ENCODE measurements at places on chromosomes 13 and 19. TPM values are rescaled to one million over a fixed set of nuclear protein-coding genes. Genes with fewer than 3 reads are reported as not detected.
A peak's percentile ranks its signal among the peaks of the same experiment; 100 is the strongest.

PCDH17 gene
- not detected for total RNA-seq

RNF17 gene
- not detected for total RNA-seq

TSSK6 gene
- 3.6 TPM for total RNA-seq

COX6B2 gene
- total RNA-seq, result not detected

COL4A2 gene
- 0.63 TPM for total RNA-seq

NLRP5 gene
- total RNA-seq, result not detected

CD37 gene
- 116 TPM for total RNA-seq

CEACAM7 gene
- not detected for total RNA-seq

ACTMAP gene
- total RNA-seq, result 11.4 TPM

ZNF578 gene
- 0.23 TPM for total RNA-seq

NANOS3 gene
- not detected for total RNA-seq

ZIC5 gene
- not detected for total RNA-seq

DZIP1 gene
- total RNA-seq, result 0.23 TPM

OR2Z1 gene
- total RNA-seq, result not detected

DNA sequence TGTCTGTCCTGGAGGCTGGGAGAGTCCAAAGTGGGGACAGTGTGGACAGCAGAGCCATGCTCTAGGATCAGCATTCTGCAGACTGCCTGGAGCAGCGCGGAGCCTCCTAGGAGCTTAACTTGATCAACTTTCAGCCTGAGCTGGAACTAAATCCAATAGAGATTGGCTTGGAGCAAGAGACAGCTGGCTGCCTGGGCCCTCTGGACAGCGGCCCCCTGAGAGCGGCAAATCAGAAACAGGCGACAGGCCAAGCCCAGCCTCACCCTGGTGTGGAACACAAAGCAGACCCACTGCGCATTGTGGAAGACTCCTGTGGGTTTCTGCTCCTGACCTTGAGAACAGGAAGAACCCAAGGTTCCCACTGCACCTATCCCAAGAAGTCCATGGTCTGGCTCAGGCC, 462.2 kb downstream of the TSHZ3 start:
- DNase-seq, result no peak

- DNase-seq, result no peak
Observed at GRCh38 chr13:65946387-65946786, 1283.7 kb downstream of the PCDH9 start.

- peak; percentile 54 for DNase-seq
Observed at GRCh38 chr19:3692141-3693024, 7.9 kb downstream of the PIP5K1C start.

- DNase-seq, result peak; percentile 51
Observed at GRCh38 chr19:7928741-7929701, 3.1 kb upstream of the CTXN1 start.

- no peak for DNase-seq
Observed at GRCh38 chr19:12773571-12773970, 1.8 kb downstream of the HOOK2 start.

DNA sequence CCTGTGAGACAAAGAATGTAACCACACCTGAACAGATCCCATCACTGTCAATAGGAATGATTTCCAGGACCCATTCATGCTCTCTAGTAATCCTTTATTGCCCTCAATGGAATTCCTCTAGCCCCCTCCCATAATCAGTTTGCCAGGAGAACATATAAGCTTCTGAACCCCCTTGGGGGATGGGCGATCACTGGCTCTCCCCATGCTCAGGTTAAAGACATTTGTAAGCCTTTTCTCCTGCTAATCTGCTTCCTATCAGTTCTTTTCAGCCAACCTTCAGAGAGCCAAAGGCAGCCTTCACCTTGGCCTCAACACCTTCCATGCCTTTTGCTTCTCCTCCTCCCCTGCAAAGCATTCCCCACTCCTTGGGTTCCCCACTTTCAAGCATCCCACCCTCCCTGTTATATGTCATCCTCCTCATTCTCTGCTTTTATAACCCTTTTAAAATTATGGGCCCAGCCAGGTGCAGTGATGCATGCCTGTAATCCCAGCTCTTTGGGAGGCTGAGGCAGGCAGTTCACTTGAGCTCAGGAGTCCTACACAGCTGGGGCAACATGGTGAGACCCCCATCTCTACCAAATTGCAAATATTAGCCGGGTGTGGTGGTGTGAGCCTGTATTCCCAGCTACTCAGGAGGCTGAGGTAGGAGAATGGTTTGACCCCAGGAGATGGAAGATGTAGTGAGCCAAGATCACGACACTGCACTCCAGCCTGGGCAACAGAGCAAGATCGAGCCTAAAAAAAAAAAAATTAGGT, 12.4 kb downstream of the DPRX start:
- DNase-seq, result no peak

GRCh38 chr13:24985896-24986295, 110.0 kb upstream of the PABPC3 start:
- DNase-seq, result no peak

DNA sequence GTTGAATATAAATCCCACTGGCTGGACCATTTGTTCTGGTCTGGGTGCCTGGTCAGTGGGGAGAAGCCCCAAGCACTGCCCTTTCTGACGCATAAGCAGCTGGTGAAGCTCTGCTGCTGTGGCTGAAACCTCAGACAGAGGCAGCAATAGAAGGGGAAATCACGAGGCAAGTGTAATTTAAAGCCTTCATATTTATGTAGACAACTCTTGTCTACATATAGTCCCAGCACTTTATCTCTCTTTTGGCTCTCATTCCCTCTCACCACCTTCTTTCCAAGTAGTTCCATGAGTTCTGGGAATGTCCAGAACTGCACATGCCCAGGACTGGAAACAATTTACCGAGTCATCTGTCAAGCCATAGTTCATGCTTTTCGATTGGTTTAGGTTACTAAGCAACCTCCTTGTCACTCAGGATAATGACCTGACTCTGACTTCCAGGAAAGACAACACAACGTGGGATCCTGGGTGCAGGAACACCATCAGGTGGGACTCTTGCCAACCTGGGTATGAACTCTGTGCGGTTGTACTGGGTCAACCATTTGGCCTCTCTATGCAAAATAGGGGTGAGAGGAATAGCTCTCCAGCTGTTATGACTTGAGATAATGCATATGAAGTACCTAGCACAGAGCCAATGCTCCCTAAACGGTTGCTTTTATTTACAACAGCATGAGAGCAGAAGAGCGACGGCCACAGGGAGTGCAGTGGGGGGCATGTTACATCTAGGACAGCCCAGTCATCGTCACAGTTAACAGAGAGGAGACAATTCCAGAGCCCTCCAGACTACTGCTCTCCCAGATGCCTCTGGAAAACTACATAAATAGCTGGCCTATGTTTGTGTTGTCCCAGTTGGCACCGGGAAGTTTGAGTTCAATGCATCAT, 321.9 kb downstream of the FOXO1 start:
- no peak for DNase-seq

GRCh38 chr13:105906746-105907145, 628.7 kb downstream of the EFNB2 start:
- no peak for DNase-seq

DNA sequence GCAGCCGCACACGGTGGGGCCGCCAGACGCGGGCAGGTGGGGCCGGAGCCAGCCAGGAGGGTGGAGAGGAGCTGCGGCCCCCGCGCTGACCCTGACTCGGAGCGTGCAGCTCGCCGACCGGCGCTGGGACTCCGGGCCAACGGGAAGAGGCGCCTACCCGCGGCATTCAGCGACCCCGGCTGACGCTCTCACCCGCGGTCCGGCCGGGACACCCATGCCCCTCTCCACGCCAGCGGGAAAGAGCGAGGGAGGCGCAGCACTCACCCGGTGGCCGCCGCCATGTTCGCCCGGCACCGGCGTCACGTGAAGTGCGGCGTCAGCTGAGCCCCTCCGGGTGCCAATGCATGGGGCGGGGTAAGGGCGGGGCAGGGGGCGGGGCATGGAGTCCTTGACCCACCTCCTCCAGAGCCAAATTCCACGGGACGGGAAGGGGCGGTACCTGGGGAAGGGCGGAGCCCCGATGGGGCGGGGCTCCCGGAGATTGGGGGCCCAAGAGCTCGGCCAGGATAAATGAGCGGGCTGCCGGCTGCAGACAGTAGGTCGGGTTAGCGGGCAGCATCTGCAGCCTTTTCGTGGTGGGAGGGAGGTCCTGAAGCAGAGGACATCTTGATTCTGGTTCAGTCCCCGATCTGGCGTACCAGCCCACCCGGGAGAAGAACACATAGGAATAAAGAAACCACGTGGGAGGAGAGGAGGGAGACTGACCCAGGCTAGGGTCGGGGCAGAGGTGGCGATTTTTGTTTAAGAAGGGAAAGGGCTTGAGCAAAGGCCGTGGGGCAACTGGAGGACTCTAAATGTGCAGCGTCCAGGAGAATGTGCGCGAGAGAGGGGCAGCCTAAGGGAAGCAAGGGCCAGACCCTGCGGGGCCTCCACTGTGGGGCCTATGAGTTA, at the start of gene PEPD:
Gene PEPD (minus strand): TSS at position 312 of the 891 bp plus-strand sequence. CDS start 31 bp downstream, at position 281.
- peak; percentile 84 for DNase-seq

- no peak for DNase-seq
Observed at GRCh38 chr13:72198042-72198441, 331.0 kb upstream of the DACH1 start.

DNA sequence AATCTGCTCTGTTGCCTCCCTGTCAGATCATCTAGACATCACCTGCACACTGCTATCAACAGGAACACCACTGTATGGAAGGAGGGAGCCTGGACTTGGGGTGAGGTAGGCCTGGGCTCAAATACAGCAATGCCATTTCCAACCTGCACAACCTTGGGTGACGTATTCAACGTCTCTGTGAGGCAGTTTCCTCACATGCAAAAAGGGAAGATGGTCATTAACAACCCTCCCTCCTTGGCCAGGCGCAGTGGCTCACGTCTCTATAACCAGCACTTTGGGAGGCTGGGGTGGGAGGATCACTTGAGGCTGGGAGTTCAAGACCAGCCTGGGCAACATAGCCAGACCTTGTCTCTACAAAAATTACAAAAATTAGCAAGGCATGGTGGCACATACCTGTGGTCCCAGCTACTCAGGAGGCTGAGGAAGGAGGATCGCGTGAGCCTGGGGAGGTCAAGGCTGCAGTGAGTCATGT, 13.1 kb downstream of the XRCC1 start:
- DNase-seq, result no peak

DNA sequence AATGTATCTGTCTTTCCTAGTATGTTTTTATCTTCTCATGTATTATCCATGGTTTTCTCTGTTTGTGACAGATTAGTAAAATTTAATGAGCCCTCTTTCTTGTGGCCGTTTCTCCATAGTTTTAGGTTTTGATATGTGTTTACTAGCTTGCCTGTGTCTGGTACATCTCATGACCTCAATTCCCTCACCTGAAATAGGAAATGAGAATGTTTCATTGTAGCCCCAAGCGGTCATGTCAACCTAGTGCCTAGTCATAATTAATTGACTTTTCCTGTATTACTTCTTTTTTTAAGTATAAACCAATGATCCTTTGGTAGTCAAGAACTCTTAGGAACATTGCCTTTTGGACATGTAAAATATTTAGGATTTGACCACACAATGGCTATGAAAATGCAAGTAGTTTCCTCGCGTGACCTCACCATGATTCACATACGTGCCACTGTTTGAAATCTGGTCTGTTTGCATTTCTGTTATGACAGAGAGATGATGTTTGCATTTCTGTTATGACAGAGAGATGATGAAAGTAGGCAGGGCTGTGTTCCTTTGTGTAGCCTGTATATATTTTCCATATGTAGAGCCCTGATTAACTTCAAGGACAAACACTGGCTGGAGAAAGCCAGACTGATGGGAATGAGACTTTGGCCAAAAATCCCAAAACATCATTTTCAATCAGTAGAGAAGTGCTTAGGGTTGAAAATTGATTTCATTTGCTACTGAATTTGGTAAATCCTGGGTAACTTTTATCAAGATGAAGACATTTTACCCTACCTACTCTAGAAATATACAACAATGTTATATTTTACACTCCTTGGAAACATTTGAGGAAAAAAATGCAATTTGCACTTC, 104.8 kb downstream of the TNFRSF19 start:
- no peak for DNase-seq

DNA sequence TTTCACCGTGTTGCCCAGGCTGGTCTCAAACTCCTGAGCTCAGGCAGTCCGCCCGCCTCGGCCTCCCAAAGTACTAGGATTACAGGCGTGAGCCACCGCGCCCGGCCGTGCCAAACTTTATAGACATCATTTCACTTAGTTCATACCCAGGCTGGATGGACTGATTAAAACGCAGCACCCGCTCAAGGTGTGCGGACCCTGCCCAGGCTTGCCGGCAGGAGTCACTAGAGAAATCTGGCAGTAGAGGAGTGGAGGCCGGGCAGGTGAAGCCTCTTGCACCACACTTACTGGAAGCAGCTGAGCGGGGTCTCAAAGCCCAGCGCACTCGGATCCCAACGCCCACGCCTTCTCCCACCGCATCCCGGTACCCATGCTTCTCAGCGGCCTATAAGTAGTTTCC, 11.4 kb downstream of the PTGIR start:
- no peak for DNase-seq

GRCh38 chr13:38854226-38854625, 136.4 kb downstream of the STOML3 start:
- no peak for DNase-seq

DNA sequence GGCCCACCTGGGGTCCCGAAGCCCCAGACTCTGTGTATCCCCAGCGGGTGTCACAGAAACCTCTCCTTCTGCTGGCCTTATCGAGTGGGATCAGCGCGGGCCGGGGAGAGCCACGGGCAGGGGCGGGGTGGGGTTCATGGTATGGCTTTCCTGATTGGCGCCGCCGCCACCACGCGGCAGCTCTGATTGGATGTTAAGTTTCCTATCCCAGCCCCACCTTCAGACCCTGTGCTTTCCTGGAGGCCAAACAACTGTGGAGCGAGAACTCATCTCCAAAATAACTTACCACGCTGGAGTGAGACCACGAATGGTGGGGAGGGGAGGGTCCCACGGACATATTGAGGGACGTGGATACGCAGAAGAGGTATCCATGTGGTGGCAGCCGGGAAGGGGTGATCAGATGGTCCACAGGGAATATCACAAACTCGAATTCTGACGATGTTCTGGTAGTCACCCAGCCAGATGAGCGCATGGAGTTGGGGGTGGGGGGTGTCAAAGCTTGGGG, 1.0 kb upstream of the ICAM5 start:
- DNase-seq, result peak; percentile 39

- DNase-seq, result no peak
Observed at GRCh38 chr19:39060171-39060570, 24.0 kb upstream of the ACP7 start.

DNA sequence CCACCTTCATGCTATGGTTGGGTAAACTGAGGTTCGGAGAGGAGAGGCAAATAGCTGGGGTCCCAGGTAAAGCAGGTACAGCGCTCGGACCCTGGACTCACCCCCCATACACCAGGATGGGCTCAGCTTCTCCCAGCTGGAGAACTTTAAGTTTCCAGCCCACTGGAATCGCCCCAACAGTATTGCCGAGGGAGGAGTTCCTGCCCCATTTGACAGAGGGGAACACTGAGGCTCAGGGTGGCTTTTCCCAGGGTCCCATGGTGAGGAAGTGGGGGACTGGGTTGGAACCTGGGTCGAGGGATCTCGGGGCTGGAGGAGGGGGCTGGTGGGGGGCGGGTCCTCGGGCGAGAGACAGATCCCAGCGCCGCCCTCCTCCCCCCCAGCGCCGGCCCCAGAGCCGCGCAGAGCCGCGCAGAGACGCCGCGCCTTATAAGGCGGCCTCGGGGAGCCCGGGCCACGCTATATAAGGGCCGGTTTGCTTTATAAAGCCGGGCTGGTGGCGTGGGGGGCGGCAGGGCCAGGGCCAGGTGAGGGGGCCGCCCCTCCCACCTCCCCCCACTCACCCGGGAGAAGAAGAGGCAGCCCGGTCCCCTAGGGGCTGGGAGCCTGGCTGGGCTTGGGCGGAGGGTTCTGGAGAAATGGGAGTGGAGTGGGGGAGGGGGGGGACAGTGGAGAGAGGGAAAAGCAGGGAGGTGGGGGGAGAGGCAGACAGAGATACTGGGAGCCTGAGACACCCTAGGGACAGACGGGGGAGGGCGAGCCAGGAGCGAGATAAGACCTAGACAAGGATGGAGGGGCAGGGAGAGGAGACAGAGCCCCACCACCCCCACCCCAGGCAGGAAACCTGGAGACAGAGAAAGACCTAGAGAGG, 1.1 kb downstream of the CNN1 start:
- DNase-seq, result no peak
